NCI-H69 (cell line): ENCODE measurements at places on chromosomes 3 and 15.
A peak's percentile ranks its signal among the peaks of the same experiment; 100 is the strongest.

DNA sequence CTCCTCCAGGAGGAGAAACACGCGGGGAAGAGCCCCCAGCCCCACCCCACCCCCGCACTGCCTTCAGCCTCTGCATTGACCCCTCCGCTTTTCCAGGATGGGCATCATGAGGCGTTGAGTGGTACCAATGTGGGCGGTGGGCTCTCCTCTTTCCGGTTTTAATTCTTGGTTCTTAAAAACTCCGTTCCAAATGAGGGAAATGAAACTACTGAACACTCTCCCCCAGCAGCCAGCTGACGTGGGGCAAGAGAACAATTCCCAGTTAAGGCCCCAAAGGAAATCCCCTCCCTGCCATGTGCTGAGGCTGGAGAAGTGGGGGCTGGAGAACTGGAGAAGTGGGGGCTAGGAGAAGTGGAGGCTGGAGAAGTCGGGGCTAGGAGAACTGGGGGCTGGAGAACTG, 5.3 kb upstream of the NRROS start:
- no peak for DNase-seq

GRCh38 chr15:85639752-85640381, 154.9 kb downstream of the KLHL25 start:
- DNase-seq = no peak

DNA sequence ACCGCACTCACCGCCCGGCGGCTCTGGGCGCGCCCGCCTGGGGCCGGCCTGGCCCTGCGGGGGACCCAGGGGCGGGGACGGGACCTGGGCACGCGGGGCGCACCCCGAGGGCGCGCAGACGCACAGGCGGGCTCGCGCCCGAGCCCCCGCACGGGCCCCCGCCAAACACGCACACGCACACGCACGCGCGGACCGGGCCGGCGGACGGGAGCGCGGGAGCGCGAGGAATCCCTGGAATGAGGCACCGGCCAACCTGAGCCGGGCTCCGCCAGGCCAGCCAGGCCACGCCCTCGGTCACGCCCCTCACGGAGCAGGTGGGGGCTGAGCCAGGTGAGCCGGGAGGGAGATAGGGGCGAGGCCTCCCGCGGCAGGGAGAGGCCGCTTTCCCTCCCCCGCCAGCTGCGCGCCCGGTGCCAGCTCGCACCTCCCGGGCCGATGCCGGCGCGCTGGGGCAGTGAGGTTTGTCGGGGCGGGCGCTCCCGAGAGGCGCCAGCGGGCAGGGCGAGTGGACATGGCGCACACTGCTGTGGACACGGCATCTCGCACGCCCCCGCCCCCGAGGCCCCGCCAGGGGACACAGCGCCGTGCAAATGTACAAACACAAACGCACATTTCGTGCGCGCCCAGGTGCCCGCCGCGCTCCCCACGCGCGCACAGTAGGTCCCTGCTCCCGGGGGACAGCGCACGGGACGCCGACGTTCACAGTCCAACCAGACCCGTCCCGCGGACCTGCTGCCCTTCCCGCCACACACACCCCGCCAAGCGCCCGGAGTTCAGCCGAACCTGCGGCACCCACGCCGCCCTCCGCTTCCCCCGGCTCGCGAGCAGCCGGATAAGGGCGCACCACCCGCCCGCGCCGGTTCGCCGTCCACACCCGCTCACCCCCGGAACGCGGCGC, 75.9 kb upstream of the VGLL4 start:
- DNase-seq = peak; percentile 94

GRCh38 chr3:25293736-25294135, 134.3 kb upstream of the RARB start:
- no peak for DNase-seq

DNA sequence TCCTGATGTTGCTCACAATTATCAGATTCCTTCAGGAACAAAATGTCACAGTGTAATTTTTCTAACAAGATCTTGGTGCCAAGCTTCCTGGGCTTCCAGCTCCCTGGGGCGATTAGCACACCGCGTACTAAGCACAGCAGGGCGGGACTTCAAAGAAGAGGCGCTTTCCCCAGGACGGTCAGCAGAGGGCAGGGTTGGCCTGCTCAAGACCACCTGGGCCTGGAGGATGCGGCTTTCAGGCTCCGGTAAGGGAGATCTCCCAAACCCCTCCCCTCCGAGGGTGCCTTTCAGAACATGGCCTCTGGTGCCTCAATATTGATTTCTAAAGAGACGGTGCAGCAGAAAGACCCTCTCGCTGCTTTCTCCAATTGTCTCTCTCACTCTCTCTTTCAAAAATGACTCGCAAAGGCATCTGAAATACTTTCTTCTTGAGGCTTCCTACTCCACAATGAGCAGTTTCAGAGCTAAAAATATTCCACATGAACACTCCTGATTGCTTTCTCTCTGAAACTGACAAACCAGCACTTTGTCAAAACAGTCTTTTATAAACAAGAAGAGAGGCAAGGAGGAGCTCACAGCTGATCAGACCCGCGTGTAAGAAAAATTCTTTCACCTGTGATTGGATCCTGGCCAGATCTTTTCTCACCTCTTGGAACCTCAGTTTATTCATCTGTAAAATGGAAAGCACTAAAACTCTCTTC, 154.0 kb downstream of the ADAMTS9 start:
- DNase-seq = peak; percentile 82

DNA sequence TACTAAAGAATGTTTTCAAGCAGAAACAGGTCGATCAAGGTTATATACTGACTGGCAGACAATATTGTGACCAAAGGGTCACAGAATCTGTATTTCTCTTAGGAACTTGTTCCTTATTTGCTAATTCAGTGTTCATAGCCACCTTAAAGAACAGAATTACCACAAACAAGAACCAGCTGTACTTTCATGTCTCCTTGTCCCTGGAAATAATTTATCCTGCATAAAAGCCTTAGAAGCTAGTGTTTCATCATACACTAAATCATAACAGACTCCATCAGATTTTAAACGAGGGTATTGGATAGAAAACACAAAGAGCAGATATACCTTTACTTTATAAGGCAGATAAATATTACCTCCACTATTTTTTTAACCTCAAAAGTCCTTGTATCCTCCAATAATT, 6.4 kb downstream of the DNAJC19 start:
- DNase-seq = no peak

DNA sequence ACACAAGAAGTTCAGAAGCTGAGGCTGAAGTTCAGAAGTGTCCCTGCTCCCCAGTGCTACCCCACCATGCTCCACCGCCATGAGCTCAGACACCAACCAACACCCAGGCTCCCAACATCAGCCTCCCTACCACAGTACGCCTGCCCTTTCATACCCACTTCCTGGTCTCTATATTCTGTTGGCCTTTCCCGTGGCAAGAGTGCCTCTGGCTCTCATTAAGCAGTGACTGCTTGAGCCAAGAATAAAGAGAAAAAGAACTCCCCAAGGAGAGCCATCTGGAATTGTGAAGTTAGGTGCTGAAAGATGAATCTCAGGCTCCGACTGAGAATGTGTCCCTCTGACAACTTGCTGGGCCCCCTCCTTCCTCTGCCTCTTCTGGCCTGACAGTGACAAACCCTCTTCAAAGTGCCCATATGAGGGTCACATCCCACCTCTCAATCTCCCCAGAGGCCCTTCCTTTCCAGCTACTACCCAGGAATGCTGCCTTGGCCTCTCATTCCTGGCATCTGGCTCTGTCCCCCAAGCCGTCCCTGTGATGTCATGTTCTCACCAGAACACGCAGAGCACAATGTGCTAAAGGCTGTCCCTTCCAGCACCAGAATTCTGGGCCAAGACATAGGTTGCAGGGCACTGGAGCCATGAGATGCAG, 306.8 kb downstream of the NTRK3 start:
- no peak for DNase-seq

- DNase-seq = no peak
These were observed 19.6 kb downstream of the HEMK1 start for GRCh38 chr3:50588759-50589433.

DNA sequence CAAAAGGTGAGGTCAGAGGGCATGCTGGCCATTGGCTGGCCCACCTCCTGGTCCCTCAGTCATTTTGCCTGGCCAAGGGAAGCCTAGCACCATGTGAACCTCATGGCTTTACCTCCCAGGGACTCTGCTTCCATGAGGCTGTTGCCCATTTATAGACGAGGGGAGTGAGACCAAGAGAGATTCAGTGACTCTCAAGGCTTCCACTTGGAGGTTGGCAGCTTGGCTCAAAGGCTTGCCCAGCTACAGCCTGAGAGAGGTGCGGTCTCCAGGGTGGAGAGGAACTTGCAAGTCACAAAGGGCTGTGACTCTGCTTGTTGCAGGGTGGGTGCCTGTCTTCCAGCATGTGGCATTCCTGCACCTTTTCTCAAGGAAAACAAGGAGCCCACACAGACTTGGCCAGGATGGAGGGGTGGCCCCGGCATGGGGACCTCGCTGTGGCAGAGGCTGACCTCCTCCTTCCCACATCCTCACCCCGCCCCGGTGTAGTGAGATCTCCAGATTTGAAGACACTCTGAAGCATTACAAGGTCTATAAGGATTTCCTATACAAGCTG, 24.5 kb downstream of the CFAP100 start:
- no peak for DNase-seq

- DNase-seq = no peak
These were observed 31.2 kb downstream of the TGFBR2 start for GRCh38 chr3:30637310-30638219.

DNA sequence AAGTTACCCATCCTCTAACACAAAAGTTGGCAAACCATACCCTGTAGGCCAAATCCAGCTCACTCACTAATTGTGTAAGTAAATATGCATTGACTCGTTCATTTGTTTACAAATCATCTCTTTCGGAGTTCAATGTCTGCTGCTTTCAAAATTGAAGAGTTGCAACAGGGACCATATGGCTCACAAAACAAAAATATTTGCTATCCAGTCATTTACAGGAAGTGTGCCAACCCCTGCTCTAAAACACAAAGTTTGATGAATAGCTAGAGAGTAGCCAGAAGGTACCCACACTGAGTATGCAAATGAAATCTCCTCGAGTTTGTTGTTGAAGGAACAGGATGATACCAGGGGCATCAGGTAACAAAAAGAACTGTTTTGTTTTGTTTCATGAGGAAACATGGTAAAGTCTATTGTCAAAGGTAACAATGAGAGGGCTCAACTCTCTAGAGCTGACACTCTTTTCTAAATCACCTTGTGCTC, 236.2 kb upstream of the THBS1 start:
- DNase-seq = peak; percentile 78

DNA sequence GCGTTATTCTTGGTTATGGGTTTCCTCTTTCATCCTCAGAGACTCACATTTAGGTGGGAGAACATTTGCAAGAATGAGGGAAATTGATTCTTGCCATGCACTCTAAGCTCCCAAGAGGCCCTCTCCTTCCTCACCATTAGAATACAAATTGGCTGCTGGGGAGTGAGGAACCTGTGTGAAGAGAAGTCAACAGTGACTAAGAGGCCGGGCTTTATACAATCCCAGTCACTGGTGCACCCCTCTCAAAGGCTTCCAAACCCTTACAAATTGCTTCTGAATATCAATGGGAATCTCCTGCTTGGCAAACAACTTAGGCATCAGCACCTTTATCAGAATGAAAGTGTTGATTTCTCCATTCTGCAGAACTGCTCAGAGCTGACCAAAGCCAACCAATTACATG, 16.5 kb upstream of the RGMA start:
- no peak for DNase-seq

DNA sequence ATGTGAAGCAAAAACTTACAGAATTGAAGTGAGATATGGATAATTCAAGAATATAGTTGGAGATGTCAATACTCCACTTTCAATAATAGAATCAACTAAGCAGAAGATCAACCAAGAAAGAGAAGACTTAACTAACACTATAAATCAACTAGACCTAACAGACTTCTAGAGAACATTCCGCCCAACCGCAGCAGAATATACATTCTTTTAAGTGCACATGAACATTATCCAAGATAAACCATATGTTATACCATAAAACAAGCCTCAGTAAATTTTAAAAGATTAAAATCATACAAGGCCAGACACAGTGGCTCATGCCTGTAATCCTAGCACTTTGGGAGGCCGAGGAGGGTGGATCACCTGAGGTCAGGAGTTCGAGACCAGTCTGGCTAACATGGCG, 5.5 kb upstream of the TEX55 start:
- no peak for DNase-seq

GRCh38 chr3:31952205-31952604, 28.9 kb downstream of the OSBPL10 start:
- DNase-seq = no peak

DNA sequence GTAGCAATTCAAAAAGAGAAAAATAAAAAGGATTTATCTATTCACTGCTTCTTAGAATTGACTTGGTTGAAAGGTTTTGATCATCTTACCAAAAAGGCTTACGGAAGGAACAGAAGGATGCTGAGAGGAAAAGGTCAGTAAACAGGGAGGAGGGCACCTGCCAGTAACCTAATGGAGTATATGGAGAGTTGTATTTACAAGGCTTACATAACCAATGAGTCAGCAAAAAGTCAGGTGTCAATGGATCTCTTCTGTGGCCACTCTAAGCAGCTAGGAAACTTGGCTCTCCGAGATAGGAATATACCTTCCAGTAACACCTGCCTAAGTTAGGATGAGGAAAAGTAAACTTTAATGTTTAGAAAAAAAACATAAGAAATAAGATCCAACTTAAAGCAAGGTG, 80.5 kb upstream of the PLXND1 start:
- DNase-seq = peak; percentile 72

DNA sequence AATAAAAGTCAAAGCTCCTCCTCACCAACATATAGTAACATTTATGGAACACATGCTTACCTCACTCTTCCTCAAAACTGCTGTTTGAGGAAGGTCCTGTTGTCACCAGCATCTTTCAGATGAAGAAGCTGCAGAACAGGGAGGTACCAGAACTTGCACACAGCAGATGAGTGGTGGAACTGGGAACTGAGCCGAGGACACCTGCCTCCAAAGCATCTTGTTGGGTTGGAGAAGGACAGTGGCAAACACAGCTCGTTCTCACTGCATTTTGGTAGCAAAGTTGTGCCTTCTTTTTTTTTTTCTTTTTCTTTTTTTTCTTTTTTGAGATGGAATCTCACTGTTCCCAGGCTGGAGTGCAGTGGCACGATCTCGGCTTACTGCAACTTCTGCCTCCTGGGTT, 76.0 kb downstream of the CEMIP start:
- DNase-seq = no peak

DNA sequence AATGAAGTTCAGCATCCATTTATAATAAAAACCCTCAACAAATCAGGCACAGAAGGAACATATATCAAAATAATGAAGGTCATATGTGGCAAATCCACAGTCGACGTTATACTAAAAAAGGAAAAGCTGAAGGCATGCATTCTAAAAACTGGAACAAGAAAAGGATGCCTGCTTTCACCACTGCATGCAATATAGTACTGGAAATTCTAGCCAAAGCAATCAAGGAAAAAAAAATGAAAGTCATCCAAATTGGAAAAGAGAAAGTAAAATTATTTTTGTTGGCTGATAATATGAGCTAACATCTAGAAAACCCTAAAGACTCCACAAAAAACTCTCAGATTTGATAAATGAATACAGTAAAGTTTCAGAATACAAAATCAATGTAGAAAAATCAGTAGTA, 1123.2 kb downstream of the TBL1XR1 start:
- DNase-seq = no peak

GRCh38 chr15:99423186-99424130, 142.3 kb upstream of the MEF2A start:
- DNase-seq = no peak

- no peak for DNase-seq
These were observed 1.5 kb downstream of the CMTM6 start for GRCh38 chr3:32500880-32501782.
